ENCODE measurements at places on chromosomes 2 and 18. TPM values are rescaled to one million over a fixed set of nuclear protein-coding genes. Genes with fewer than 3 reads are reported as not detected.

GRCh38 chr2:99201959-99202678 lies 21.1 kb downstream of the MRPL30 start:
- peaks cover 46% of the 10 kb centered on the region for H3K36me3 ChIP-seq
- no peak overlapping the region for H3K4me3 ChIP-seq
- H3K4me1 ChIP-seq = no peaks in the 10 kb centered on the region

GRCh38 chr2:3730646-3731045 lies 27.3 kb downstream of the DCDC2C start:
- H3K36me3 ChIP-seq = no peaks in the 10 kb centered on the region
- no peak for DNase-seq
- H3K27ac ChIP-seq = no peak overlapping the region
- H3K4me3 ChIP-seq = no peak overlapping the region
- no peaks in the 10 kb centered on the region for H3K4me1 ChIP-seq

Gene CREG2
- total RNA-seq = 1.2 TPM

Gene CHRNG
- total RNA-seq = not detected

Gene ANKRD36C
- 8.2 TPM for total RNA-seq

Gene NT5DC4
- not detected for total RNA-seq
